ENCODE measurements at places on chromosomes 1 and 21. TPM values are rescaled to one million over a fixed set of nuclear protein-coding genes. Genes with fewer than 3 reads are reported as not detected.

PLPP3 gene
- not detected for total RNA-seq

DNA sequence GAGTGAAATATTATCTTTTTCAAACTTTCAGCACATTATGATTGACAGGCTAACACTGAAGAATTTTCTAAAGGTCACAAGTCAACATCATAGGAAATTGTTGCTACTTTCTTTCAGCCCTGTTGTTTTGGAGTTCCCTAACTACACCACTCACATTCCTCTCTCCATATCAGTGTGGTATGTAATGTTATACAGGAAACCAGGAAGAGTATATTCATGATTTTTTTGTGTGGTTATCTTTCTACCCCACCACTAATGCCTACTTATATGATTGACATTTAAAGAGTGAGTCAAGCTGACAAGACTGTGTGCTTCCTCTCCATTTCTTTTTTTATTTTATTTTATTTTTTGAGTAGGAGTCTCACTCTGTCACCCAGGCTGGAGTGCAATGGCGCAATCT is 47.8 kb upstream of the PRDM2 start:
- no peak for DNase-seq

GRCh38 chr1:101311146-101311920 is 74.5 kb downstream of the S1PR1 start:
- peak; percentile 17 for DNase-seq

DNA sequence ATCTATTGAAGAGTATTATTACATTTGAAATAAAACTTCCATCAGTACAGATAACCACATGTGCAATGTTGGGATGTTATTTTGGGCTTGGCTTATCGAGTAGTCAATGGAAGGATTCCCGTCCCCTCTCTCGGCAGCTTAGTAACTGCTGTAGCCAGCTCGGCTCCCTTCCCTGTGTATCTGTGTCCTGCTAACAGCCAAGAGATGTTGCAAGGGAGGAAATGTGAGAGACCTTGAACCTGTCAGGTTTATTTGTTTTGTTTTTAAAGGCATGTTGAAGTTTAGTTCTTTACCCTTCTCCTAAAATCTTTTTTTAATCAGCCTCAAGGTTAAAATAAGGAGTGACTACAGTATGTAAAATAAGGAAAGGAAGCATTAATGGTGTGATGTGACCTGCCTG is 13.6 kb upstream of the TARS2 start:
- no peak for DNase-seq

DNA sequence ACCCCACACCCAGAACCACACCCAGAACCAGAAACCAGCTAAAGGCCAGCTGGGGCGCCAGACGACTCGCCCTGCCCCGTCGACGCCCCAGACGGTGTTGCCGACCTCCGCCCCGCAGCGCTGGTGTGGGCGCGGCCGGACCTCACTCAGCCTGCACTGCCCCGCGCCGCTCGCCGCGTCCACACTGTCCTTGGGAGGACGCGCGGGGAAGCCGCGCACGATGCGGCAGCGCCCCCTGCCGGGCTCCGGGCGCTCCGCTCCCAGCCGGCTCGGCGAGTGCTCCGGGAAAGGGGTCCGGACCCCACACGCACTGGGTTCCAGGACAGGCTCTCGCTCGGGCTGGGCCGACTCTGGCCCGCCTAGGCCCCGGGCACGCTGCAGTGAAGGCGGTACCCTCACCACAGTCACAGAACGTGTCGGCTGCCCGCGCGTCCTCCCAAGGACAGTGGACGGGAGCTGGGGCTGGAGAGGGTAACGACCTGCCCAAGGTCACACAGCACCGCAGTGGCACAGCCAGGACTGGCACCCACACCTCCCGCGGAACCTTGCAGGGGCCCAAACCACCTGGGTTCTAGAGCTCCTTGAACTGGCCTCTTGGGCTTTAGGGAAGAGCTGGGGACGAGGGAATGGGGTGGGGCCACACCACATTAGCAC is 90.2 kb downstream of the DMRTA2 start:
- DNase-seq = peak; percentile 44

GRCh38 chr1:6440198-6441126 is 15.9 kb downstream of the ESPN start:
- peak; percentile 76 for DNase-seq

- DNase-seq = peak; percentile 76
These were observed 52.4 kb downstream of the CHD5 start for GRCh38 chr1:6127587-6128163.

TNFRSF1B gene
- 167 TPM for total RNA-seq

- DNase-seq = no peak
These were observed 71.3 kb upstream of the S1PR1 start for GRCh38 chr1:101165532-101165931.

- DNase-seq = no peak
These were observed 5.6 kb upstream of the SH3D21 start for GRCh38 chr1:36300526-36300925.

- DNase-seq = no peak
These were observed 15.9 kb upstream of the PIK3R3 start for GRCh38 chr1:46148318-46148717.

GRCh38 chr1:36126005-36126716 is 1.1 kb upstream of the COL8A2 start:
- DNase-seq = no peak

GRCh38 chr1:111199881-111200801 is at the start of gene DENND2D:
Gene DENND2D (minus strand): TSS chr1:111200646. CDS start chr1:111200459, 187 bp downstream.
- peak; percentile 70 for DNase-seq

DNA sequence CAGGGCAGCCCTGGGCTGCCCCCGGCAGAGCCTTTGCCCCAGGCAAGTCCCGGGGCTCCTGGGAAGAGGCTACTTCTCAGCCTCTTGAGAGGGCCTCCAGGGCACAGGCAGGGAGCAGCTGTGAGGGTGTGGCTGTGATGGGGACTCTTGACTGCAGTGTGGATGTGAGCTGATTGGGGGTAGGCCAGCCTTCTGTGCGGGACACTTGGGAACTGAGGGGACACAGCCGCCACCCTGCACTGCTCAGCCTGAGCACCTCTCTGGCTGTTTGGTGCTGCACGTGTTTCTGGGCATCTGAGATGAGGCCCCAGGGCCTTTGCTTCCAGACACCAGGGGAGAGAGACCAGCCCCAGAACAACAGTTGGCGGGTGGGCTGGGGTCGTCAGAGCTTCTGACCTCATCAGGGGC is 62.1 kb downstream of the SKI start:
- no peak for DNase-seq

LRRC8D gene
- 31.8 TPM for total RNA-seq

ALG14 gene
- 3.4 TPM for total RNA-seq
